ENCODE measurements at places on chromosomes 7 and 10. TPM values are rescaled to one million over a fixed set of nuclear protein-coding genes. Genes with fewer than 3 reads are reported as not detected.

ATRNL1 gene
- 1.2 TPM for total RNA-seq

CDH23 gene
- 0.17 TPM for total RNA-seq

TSPAN13 gene
- 17.8 TPM for total RNA-seq

PLAC9 gene
- total RNA-seq, result not detected

MLXIPL gene
- not detected for total RNA-seq

GRCh38 chr7:158685693-158686092 is 18.9 kb downstream of the NCAPG2 start:
- H3K4me1 ChIP-seq, result no peaks in the 10 kb centered on the region
- H3K4me3 ChIP-seq, result no peak overlapping the region
- H3K36me3 ChIP-seq, result peaks cover 13% of the 10 kb centered on the region
- H3K27ac ChIP-seq, result no peak overlapping the region
- H3K27me3 ChIP-seq, result no peaks in the 10 kb centered on the region

DNA sequence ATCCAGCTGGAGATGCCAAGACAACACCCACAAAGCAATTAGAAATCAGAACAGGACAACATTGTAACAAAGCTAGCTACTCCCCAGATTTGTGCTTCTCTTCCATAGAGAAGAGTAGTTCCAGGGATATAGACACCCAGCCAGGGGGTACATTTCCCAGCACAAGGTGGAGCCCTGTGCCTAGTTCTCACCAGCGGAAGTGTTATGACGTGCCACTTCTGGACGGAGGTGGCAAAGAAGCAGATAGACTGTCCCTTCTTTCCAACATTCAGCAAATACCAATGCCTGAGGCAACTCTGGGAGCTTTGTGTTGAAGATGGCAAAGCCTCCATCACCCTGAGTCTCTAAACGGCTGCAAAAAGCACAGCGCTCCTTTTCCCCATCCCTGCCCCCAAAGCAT is 23.4 kb upstream of the GSAP start:
- no peak for DNase-seq
- H3K4me1 ChIP-seq, result no peaks in the 10 kb centered on the region
- H3K4me3 ChIP-seq, result no peak overlapping the region
- H3K27ac ChIP-seq, result no peak overlapping the region
- no peaks in the 10 kb centered on the region for H3K36me3 ChIP-seq

- H3K4me3 ChIP-seq, result no peak overlapping the region
- no peak overlapping the region for H3K27ac ChIP-seq
- H3K36me3 ChIP-seq, result no peaks in the 10 kb centered on the region
- H3K27me3 ChIP-seq, result peaks cover 26% of the 10 kb centered on the region
- no peaks in the 10 kb centered on the region for H3K4me1 ChIP-seq
Measured at GRCh38 chr7:26574476-26574875, 282.8 kb downstream of the SNX10 start.

- H3K27me3 ChIP-seq, result no peaks in the 10 kb centered on the region
- no peak overlapping the region for H3K27ac ChIP-seq
- no peaks in the 10 kb centered on the region for H3K36me3 ChIP-seq
- no peak for DNase-seq
- H3K4me3 ChIP-seq, result no peak overlapping the region
Measured at GRCh38 chr7:155899596-155899995, 87.3 kb upstream of the SHH start.

GRCh38 chr10:117694190-117694589 is 151.6 kb downstream of the EMX2 start:
- H3K4me3 ChIP-seq, result no peak overlapping the region
- no peak for DNase-seq
- H3K36me3 ChIP-seq, result no peaks in the 10 kb centered on the region

GRCh38 chr10:60488111-60488669 is 98.5 kb upstream of the ANK3 start:
- H3K4me1 ChIP-seq, result no peaks in the 10 kb centered on the region
- no peaks in the 10 kb centered on the region for H3K27me3 ChIP-seq
- no peaks in the 10 kb centered on the region for H3K36me3 ChIP-seq
- no peak overlapping the region for H3K4me3 ChIP-seq
- DNase-seq, result no peak
- no peak overlapping the region for H3K27ac ChIP-seq

GRCh38 chr7:155255071-155255470 is 42.6 kb upstream of the INSIG1 start:
- no peak overlapping the region for H3K27ac ChIP-seq
- H3K36me3 ChIP-seq, result no peaks in the 10 kb centered on the region
- H3K4me3 ChIP-seq, result no peak overlapping the region
- H3K4me1 ChIP-seq, result no peaks in the 10 kb centered on the region
- H3K27me3 ChIP-seq, result peaks cover 5% of the 10 kb centered on the region

- H3K4me3 ChIP-seq, result no peak overlapping the region
- no peaks in the 10 kb centered on the region for H3K27me3 ChIP-seq
- DNase-seq, result no peak
Measured at GRCh38 chr10:131779661-131780394, 121.0 kb upstream of the PPP2R2D start.

DNA sequence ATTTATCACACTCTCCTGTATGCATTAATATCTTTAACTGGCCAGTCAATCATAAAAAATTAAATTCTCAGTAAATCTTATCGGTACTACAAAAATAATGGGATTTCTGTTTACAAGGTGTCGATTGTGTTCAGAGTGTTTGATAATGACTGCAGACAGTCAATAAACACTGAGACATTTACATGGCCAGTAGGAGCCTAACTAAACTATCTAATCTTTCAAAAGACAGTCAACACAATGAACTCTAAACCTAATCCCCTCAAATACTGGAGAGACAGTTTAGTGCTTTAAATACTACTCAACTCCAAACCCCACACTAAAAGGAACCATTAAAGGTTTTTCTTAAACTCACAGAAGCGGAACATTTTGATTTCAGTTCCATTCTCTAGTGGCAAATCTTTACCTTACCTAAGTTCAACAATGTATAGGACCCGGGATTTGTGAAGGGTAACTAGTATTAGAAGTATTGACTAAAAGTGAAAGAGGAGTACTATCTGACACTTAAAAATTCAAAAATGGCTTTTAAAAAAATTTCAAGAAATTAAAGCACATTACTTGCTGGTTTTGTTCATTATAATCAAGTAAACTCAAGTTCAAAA is 37.3 kb upstream of the EXOC6 start:
- peaks cover 33% of the 10 kb centered on the region for H3K4me1 ChIP-seq
- H3K36me3 ChIP-seq, result no peaks in the 10 kb centered on the region
- peaks cover 2% of the 10 kb centered on the region for H3K27me3 ChIP-seq
- H3K27ac ChIP-seq, result peak overlapping the region; percentile 6

- H3K27ac ChIP-seq, result no peak overlapping the region
- no peak for DNase-seq
- no peak overlapping the region for H3K4me3 ChIP-seq
Measured at GRCh38 chr10:59829024-59829423, 75.8 kb upstream of the MRLN start.

DNA sequence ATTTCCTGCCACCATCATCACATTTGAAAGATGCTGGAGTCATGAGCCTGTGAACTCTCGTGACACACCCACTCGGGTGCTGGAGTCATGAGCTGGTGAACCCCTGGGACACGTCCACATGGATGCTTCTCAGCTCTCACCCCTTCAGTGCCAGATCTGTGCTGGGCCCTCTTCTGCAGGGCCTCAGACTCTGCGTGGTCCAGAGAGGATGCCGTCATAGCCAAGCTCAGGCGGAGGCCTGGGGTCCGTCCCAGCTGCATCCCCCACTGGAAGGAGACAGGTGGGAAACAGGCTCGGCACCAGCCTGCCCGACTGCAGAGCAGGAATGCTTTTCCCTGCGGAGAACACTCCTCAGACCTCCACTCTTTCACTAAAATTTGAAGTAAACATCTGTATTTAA is 156.5 kb upstream of the PPP2R2D start:
- no peak overlapping the region for H3K27ac ChIP-seq
- H3K36me3 ChIP-seq, result no peaks in the 10 kb centered on the region
- H3K4me3 ChIP-seq, result no peak overlapping the region
- peaks cover 17% of the 10 kb centered on the region for H3K4me1 ChIP-seq
- no peak for DNase-seq

GRCh38 chr7:120023494-120024167 is 249.3 kb upstream of the KCND2 start:
- H3K27ac ChIP-seq, result no peak overlapping the region
- H3K27me3 ChIP-seq, result no peaks in the 10 kb centered on the region
- H3K4me1 ChIP-seq, result no peaks in the 10 kb centered on the region
- no peaks in the 10 kb centered on the region for H3K36me3 ChIP-seq
- H3K4me3 ChIP-seq, result no peak overlapping the region
- DNase-seq, result no peak

Measured in activated B cell treated with CpG ODN at 0.5 μM for 24 hours (primary cell).